IMR-90 (cell line): ENCODE measurements at places on chromosomes 11 and 22. TPM values are rescaled to one million over a fixed set of nuclear protein-coding genes. Genes with fewer than 3 reads are reported as not detected.

Gene TBX1
- 0.03 and 0.13 TPM in 2 replicates for polyA plus RNA-seq

Gene TRIM29
- not detected in 2 replicates for polyA plus RNA-seq

Gene SLC22A12
- not detected in 2 replicates for polyA plus RNA-seq

Gene DUSP8
- 4.2 and 4.7 TPM in 2 replicates for polyA plus RNA-seq

Gene CHRM4
- polyA plus RNA-seq: 0.09 and 0.19 TPM in 2 replicates

Gene WBP2NL
- not detected in 2 replicates for polyA plus RNA-seq

Gene SLC25A18
- 0.05 TPM in 1 of 2 replicates, not detected in the other for polyA plus RNA-seq

Gene ATG2A
- polyA plus RNA-seq: 10.5 and 12.7 TPM in 2 replicates

Gene MYEOV
- polyA plus RNA-seq: 5.8 and 12.5 TPM in 2 replicates

Gene MB
- polyA plus RNA-seq: not detected in 2 replicates

Gene A4GALT
- 6.1 and 6.3 TPM in 2 replicates for polyA plus RNA-seq

Gene HEPN1
- polyA plus RNA-seq: not detected in 2 replicates

Gene KCNQ1
- 0.07 TPM in 1 of 2 replicates, not detected in the other for polyA plus RNA-seq

GRCh38 chr11:99418927-99419720 lies 398.4 kb downstream of the CNTN5 start:
- no peak for DNase-seq

DNA sequence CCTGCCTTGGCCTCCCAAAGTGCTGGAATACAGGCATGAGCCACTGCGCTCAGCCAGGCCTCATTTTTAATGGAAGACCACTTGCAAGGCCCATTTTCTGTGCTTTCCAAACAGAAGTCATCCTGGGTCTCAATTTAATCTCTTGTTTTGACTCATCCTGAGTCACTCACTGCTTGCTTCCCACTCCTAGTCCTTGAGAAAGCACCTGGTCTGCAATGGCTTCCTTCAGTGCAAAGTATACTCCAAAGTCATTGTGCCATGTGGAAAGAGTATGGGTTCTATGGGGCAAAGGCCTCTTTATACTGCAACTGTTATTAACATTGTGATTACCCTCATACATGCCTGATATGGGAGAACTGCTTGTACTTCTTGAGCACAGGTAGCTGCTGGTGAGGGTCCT lies 18.3 kb upstream of the SLC5A1 start:
- peak; percentile 18 for DNase-seq

DNA sequence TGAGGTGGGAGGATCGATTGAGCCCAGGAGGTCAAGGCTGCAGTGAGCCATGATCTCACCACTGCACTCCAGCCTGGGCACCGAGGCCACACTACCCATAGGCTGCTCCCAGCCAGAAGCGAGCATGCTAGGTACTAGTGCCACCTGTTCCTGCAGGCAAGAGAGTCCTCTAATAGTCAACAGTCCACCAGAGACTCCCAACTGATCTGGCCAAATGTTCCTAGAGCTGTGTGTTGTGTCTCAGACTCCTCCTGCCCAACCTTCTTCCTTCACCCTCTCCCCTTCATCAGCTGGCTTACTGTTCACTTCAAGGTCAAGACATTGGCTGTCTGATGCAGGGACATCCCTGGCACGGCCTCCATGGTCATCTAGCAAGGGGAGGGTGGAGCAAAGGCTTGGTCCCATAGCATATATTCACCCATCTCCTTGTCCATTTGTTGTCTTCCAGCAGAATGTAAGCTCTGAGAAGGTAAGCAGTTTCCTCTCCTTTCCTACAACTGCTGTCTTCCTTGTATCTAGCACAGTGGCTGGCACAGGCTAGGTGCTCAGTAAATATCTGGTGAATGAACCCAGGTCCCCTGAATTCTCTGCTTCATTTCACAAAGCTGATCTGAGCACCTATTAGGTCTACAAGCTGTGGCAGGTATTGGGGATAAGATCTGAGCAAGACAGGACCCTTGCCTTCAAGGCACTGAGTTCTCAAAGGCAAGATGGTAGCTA lies 126.2 kb upstream of the SERPIND1 start:
- no peak for DNase-seq

DNA sequence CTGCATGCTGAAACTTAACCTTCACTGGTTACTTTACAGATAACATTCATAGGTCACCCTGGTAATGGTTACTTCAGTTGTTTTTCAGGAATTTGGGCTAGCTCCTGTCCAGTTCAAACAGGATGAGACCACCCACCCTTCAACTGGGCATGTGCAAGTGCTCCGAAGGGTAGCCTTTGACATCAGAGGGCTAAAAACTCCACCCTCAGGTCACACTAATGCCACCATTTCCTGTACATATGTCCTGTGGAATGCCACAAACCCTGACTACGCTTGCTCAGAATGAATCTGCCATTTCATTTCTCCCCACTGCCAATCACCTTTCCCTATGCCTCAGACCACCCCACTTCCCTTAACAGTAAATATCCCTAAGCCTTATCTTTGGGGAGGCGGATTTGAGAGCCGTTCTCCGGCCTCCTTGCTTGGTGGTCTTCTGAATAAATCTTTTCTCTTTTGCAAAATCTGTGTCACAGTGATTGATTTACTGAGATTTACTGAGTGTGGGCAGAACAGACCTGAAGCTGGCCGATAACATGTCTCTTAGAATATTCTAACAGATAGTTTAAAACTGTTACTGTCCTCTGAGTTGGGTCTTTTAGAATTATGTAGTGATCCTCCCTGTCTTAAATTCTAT lies 25.4 kb upstream of the FXYD2 start:
- DNase-seq: no peak

- no peak for DNase-seq
Observed at GRCh38 chr11:94740083-94741021, 27.8 kb upstream of the AMOTL1 start.

DNA sequence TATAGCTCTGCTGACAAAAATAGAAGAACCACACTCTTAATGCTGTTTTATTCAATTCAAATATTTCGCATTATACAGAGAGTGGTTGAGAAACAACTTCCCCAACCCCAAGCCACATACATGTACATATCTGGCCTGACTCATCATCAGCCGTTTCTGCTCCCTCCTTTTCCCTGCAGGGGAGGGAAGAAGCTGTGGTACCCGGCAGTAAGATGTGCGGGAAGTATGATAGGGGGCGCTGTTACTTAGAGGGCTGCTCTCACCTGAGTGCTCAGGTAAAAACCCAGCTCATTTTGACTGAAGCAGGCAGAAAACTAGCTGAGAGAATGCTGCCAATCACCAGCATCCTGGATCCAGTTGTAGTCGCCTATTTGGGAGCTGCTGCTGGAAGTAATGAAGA lies 85.5 kb downstream of the NELL1 start:
- no peak for DNase-seq

- no peak for DNase-seq
Observed at GRCh38 chr22:37459206-37459605, 27.0 kb downstream of the MFNG start.
